ENCODE measurements at places on chromosomes 3 and 15.

- DNase-seq: no peak
These were observed 9.8 kb upstream of the MME start for GRCh38 chr3:155070316-155070715.

GRCh38 chr3:197258168-197258755, 40.1 kb downstream of the DLG1 start:
- no peak for DNase-seq

DNA sequence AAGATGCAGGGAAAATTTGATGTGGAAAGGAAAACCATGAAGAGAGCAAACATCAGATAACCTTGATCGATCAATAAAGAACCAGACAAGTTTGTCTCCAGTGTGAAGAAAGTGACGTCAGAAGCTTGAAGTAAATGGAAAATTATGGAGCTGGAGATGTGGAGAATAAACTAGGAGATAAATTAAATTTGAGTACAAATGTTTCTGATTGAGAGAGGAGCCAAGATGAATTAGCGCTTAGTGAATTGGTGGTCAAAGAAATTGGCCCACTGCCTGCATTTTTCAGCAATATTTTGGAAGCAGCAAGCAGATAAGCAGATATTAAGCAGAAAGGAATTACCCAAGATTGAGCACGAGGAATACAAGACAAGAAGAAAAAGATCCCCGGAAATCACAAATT, 567.3 kb upstream of the ZNF385D start:
- no peak for DNase-seq

- DNase-seq: peak; percentile 27
These were observed 266.1 kb downstream of the ARRDC4 start for GRCh38 chr15:98226578-98226977.

DNA sequence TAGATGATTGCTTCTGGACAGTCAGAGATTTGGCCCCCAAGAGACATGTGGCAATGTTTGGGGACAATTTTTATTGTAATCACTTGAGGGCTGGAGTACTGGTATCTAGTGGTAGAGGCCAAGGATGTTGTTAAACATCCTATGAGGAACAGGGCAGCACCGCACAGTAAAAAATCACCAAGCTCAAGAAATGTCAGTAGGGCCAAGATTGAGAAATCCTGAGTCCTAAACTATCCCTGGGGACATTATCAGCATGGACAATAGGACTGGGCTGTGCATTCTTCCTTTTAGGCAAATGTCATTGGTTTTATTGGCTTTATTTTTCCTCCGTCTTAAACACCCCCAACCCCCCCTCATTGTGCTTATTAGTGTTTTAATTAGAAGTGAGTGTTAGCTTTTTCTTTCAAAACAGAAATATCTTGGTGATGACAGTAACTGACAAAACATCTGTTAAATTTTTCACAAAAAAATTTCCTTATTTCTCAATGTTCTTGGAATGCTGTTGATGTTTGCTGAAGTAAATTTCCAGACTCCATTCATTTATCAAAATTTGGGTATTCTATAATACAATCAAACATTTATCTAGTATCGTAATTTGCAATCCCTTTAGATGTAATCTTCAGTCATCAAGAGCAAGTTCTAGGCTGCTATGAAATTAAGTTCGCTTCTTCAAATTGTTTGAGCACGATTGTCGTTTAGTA, 944.4 kb downstream of the VGLL3 start:
- DNase-seq: no peak
